Suppressor macrophage treated with lipopolysaccharide for 4 hours (primary cell): ENCODE measurements at places on chromosomes 7 and 10.

- DNase-seq = no peak
These were observed 1024.9 kb downstream of the REEP3 start for GRCh38 chr10:64546073-64546472.

DNA sequence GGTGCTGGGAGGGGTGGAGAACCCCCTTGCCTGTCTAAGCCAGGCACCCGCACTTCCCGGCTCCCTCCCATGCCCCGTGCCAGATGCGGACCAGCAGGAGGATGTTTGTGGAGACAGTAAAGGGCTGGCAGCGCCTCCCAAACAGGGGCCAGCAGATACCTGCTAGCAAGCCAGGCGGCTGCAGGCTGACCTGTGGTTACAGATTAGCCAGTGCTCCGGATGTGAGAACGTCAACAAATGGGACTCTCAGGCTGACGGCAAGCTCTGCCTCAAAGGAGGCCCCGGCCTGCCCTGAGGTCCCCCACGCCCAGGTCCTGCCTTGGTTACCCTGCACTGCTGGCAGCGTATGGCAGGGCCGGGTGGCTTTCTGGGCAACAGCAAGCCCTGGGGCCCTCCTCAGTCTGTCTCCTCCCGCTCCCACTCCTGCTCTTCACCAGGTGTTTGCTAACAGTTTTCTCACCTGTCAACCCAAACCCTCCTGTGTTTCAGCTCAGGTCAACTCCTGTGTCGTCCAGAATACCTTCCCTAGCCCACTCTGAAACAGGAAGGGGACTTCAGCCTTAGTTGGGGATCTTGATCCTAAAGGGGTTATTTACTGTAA, 85.4 kb downstream of the NEURL1 start:
- no peak for DNase-seq

DNA sequence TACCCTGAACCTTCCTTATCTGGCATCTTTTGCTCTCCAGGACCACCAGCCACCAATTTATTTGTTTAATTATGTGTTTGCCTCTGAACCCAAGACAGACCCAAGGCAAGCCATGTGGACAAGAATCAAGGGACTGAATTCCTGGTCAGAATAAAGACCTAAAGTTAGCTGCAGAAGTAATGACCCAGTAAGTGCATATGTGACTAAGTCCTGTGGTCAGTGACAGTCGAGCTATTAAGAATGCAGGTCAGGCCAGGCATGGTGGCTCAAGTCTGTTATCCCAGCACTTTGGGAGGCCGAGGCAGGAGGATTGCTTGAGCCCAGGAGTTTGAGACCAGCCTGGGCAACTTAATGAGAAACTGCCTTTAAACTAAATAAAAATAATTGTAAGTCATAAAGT, 139.4 kb downstream of the CCDC71L start:
- no peak for DNase-seq

DNA sequence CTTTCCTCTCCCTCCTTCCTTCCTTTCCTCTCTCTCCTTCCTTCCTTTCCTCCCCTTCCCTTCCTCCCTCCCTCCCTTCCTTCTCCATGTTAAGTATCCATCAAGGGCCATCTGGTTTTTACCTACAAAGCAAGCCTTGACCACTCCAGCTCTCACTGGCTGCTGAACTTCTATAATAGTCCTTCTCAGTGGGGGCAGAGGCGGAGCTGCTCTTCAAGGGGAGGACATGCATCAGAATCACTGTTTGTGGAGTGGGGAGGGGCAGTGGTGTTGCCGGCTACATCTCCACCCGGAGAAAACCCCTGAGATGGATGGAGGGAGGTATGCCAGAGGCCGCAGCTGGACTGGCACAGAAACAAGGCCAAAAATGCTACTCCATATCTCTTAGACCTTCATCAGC, 25.9 kb downstream of the LAMB1 start:
- DNase-seq = no peak

DNA sequence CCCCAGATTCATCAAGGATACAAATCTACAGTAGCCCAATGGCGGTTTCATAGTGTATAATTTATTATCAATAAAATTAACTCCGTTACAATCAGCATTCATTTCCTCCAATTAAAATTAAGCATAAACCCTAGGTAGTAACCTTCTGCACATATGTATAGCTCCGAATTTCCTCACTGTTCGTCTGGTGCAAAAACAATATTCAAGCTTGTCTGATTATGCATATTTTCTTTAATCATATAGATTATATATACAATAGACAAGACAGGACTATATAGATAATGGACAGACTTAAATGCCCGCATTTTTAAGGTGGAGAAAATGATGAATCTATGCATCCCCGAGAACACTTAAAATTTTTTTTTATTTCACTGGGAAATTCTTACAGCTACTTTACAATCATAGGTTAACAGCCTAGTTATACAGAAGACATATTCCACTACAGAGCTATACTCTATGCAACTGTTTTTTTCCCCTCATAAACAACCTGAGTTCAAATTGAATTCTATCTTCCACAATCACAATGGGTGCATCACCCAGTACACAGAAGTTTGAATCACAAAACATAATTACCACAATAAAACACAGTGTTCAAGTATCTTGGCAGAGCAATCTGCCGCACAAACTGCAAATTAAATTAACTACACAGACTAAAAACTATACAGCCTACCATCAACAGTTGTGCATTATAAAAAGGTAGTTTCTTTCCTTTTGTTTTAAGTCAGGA, 2.6 kb downstream of the HOXA9 start:
- no peak for DNase-seq

GRCh38 chr10:131977323-131978096, 4.2 kb downstream of the BNIP3 start:
- DNase-seq = no peak

DNA sequence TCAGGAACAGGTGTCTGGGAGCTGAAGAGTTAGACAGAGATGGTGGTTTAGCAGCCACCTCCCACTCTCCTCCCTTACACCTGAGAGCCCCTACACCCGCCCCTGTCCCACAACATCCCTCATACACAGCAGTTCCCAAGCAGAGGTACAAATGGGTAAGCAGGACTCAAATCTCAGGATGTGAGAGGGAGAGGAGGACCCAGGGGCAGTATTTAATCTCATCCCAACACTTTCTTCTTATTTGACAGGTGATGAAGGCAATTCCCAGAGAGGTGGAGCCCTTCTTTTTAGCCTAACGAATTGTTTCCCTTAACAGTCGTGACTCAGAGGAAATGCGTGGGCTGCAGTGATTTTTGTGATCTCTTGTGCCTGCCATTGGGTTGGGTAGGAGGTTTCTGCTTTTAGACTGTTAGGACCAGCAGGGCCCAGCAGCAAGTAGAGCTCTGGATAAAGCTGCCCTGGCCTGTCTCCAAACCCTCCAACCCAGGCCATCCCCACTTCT, 191.3 kb downstream of the HECW1 start:
- peak; percentile 42 for DNase-seq

DNA sequence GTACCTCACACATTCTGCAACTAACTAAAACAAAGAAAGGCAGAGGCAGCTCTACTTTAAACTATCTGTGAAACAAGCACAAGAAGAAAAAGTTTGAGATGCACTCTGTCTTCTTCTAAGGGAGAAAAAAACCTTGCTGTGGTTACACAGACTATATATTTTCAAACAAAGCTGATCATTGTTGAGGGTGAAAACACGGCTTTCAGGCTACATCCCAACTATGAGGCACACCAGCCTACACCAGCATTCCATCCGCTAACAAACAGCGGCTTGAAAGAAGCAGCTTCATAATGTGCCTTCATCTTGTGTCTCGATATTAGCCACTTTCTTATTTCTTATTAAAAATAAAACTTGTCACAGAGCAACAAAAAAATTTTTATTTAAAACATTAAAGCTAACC, 79.1 kb downstream of the USP6NL start:
- DNase-seq = no peak

DNA sequence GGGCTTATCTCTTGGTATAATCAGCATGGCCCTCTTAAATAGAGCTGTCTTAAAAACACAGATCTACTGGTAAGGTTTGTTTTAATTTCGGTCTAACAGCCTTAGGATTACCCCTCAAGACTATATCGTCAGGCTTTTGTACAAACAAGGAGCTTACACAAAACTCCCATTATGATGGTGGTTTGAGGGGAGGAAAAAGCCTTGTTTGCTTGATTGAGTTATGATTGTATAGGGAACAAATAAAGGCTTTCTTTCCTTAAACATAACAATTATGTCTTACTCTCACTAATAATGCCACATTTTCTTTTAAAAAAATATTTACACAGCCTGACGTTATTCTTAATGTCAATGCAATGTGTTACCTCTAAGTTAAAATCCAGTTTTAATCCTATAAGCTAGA, 188.8 kb upstream of the TCF7L2 start:
- no peak for DNase-seq

GRCh38 chr10:33494694-33495265, 160.3 kb upstream of the NRP1 start:
- DNase-seq = no peak

DNA sequence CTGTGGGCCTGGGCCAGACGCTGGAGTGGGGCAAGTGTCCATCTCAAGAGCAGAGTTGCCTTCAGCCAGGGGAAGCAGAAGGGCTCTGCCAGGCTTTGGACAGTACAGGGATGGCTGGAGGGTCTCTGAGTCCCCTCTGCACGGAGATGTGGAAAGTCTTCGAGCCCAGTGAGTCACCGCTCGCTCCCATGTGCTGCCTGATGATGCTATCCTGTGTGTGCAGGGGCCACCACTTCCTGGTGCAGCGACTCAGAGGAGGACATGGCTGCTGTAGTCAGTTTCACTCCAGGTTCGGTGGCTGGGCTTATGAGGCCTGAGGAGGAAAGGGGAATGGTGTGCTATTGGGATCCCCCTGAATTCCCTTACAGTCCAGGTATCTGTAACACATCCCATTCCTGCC, 6.0 kb downstream of the ADCYAP1R1 start:
- DNase-seq = no peak

DNA sequence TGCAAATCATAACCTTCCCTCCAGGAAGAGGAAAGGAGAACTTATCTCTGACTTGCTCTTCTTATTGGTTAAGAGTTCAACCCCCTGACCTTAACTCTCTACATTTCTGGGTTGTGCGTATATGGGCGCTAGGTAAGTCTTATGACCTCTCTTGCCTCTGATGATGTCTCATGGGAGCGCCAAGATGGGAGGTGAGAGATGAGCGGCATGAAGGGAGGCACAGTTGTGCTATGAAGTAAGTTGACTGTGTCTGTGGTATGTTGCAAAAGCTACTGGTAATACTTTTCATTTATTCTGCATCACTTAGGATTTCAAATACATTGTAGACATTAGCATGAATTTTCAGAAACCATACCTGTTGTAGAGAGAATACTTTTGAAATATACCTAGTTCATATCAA, 59.0 kb downstream of the EXOC6 start:
- no peak for DNase-seq

DNA sequence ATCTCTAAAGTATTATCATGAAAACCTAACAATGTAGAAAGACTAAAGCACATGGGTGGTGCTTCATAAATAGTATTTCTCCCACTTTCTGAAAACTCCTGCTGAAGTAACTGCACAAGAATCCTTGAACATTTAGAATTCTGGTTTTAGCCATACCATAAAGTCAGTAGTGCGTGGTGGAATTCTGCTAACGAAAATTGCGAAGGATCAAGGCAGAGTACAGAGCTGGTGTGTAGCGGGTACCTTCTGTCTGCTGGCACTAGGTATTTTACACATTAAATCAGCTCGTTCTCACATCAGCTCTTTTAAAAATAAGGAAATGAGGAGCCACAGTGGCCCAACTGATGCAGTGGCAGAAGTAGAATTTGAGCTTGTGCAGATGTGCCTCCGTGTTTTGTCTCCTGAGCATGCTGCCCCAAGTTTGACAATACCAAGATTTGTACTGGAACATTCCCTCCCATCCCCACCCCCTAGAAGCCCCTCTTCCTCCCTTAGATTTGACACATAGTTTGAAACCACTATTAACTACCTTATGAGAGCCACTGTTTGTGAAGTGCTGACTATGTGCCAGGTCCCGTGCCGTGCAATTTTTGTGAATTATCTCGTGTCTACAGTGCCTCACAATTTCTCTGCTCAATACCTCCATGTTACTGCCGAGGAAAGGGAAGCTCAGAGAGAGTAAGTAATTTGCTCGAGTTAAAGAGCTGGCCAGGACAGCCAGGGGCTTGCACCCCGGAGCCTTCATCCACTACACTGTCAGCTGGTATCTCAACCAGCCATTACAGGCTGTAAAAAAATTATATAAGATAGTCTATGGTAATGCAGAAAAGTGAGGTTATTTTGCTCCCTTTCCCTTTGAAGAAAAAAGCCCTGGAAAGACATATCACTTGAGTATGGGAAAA, 66.9 kb downstream of the EGFR start:
- no peak for DNase-seq

GRCh38 chr10:61452655-61453641, at the start of gene TMEM26:
TMEM26 (minus strand) TSS chr10:61453381; CDS start chr10:61453081, 300 bp downstream.
- peak; percentile 29 for DNase-seq

DNA sequence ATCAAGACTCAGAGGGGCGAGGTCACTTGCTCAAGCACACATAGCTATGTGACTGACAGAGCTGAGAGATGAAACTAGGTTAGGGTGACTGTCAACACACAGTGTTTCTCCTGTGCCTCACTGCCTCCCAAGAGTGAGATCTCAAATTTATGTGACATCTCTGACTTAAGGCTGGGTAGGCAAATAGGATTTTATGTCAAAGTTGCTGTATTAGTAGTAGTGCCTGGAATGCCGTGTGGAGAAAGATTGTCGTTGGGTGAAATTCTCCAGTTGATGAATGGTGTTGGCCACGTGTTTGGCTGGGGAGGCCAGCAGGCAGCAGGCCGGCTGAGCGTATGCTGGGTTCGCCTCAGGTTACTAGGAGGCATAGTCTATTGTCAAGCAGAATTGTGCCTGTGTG, 148.3 kb upstream of the BMPER start:
- DNase-seq = no peak

GRCh38 chr7:116528008-116528789, 3.4 kb downstream of the CAV1 start:
- no peak for DNase-seq

DNA sequence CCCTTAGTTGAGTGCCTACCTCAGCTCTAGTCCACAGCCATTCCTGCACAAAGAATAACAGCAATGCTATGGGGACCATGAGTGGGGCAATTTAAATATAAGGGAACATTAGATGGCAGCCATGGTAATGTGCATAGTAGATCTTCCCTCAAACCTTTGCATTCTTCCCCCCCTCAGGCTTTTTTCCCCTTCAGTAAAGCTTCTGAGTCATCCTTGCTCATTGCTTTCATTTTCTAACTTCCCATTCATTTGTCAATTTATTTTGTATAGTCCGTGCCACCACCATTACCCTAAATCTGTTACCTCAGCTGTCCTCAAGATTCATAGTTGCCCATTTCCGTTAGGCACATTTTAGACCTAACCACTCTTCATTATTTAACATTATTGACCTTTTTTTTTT, 10.7 kb downstream of the HECTD2 start:
- DNase-seq = peak; percentile 51

- DNase-seq = no peak
These were observed 26.6 kb upstream of the SNX10 start for GRCh38 chr7:26265065-26265464.

GRCh38 chr10:26574783-26575182, 122.7 kb upstream of the PDSS1 start:
- DNase-seq = peak; percentile 88

- DNase-seq = no peak
These were observed 52.4 kb downstream of the CAMK2B start for GRCh38 chr7:44272981-44273380.

GRCh38 chr10:48333856-48334255, 27.4 kb downstream of the MAPK8 start:
- no peak for DNase-seq
